ENCODE measurements at places on chromosomes 1 and 21.

- DNase-seq = no peak
These were observed 59.8 kb upstream of the SLC35F3 start for GRCh38 chr1:233844692-233845091.

GRCh38 chr21:17440969-17441368 lies 71.9 kb upstream of the CXADR start:
- DNase-seq = no peak

GRCh38 chr1:232306269-232306961 lies 323.5 kb downstream of the SIPA1L2 start:
- DNase-seq = no peak

- peak; percentile 33 for DNase-seq
These were observed 32.2 kb upstream of the ZNF326 start for GRCh38 chr1:89962742-89963075.

All from AG10803 (cell line).